Hair follicle dermal papilla cell (primary cell): ENCODE measurements at places on chromosomes 7 and 10. TPM values are rescaled to one million over a fixed set of nuclear protein-coding genes. Genes with fewer than 3 reads are reported as not detected.

Gene ELAPOR2
- total RNA-seq = 5.6 and 6.7 TPM in 2 replicates

Gene MOGAT3
- total RNA-seq = not detected in 2 replicates

Gene UTF1
- not detected in 2 replicates for total RNA-seq

Gene PDCD11
- 30.4 and 36.7 TPM in 2 replicates for total RNA-seq

Gene ASAH2B
- total RNA-seq = 2.6 and 2.9 TPM in 2 replicates

Gene GPR26
- total RNA-seq = not detected in 2 replicates

Gene SH2D4B
- total RNA-seq = not detected in 2 replicates

Gene BAMBI
- 10.4 and 16.2 TPM in 2 replicates for total RNA-seq

Gene PRKRIP1
- 19.0 and 19.2 TPM in 2 replicates for total RNA-seq

Gene TMEM270
- not detected in 2 replicates for total RNA-seq

Gene RELN
- total RNA-seq = 0.16 and 0.24 TPM in 2 replicates

Gene C10orf62
- 0.49 TPM in 1 of 2 replicates, not detected in the other for total RNA-seq

Gene COG5
- total RNA-seq = 33.3 and 42.6 TPM in 2 replicates

Gene OGDH
- 142 and 145 TPM in 2 replicates for total RNA-seq

Gene ITPRID1
- not detected in 2 replicates for total RNA-seq

Gene SLC13A1
- total RNA-seq = not detected in 2 replicates
